ENCODE measurements at places on chromosomes 3 and 15. TPM values are rescaled to one million over a fixed set of nuclear protein-coding genes. Genes with fewer than 3 reads are reported as not detected.

GRCh38 chr3:38657369-38657768 is 7.9 kb upstream of the SCN5A start:
- no peak for DNase-seq

DNA sequence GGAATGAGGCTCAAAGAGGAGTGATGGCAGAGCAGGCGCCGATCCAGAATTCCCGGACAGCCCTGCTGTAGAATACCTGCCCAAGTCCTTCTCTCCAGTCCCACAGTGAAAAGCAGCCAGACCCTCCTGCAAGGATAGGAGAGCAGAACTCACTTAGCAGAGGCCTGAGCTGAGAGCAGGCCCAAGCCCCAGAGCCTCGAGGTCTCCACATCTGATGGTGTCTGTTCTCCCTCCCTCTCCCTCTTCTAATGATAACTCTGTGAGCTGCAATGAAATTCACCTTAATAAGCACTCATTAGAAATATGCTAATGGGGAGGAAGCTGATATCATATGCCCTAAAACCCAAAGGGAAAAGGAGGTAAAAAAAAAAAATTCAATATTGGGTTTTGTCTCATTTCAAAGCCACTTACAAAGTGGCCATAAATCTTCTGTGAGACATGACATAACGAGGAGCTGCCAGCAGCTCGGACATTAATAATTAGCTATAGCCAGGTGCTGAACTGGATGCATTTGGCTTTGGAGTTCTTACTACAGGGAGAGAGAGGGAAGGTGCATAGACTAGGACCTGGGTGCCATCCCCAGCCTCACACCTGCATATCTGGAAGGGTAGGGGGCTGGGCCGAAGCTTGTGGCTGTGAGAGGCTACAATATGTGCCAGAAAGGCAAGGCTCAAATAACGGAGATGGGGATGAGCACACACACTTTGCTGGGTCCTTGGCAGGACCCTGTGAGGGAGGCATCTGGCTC is 108.4 kb downstream of the MEGF11 start:
- DNase-seq: no peak

The SEMA3B gene
- 0.86 TPM for total RNA-seq

DNA sequence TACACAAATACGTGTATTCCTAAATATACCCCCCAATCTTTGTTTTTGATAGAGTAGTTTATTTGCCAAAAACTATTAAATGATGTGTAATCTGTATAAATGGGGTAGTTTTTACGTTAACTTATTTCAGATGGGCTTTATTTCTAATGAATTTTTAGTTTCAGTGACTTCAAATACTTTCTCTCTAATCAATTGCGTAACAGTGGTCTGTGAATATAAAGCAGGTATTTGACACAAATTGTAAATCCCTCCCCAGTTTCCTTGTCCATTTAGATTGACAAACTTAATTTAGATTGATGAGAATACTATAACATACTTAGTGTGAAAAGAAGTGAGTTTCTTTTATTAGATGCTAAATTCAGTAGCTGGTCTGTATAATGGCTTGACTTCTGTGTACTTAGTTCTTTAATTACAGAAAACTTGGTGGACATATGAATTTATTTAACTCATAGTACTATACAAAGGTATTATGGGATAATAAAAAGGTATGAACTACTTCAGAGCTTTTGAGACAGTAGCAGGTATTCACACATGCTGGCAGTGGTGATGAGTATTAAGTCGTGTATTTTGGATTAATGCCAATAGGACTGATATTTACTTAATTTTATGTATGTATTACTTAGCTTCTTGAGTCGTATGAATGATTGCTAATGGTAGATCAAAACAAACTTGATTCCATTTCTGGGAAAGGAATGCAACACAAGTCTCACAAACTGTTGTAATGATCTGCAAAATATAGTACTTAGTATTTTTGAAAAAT is 81.6 kb downstream of the STT3B start:
- DNase-seq: no peak

GRCh38 chr3:17047162-17047561 is 162.4 kb downstream of the PLCL2 start:
- no peak for DNase-seq

The ATP13A5 gene
- total RNA-seq: not detected

DNA sequence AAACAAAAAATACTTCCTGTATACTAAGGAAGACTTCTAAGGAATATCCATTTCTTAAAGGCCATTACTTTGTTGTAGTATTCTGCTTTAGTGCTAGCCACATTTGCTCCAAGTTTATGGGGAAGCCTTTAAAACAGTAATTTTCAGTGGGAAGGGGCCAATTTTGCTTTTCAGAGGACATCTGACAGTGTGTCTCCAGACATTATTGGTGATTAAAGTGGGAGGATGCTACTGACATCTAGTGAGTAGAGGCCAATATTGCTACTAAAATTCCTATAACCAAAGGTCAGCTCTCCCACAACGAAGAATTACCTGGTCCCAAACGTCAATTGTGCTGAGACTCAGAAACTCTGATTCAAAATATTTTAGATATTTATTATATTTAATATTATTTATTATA is 24.8 kb downstream of the SLC28A2 start:
- no peak for DNase-seq

The FBXW12 gene
- total RNA-seq: not detected

- DNase-seq: no peak
Measured at GRCh38 chr3:82093641-82094040, 332.2 kb upstream of the GBE1 start.

- DNase-seq: no peak
Measured at GRCh38 chr3:81045976-81046375, 715.5 kb downstream of the GBE1 start.

GRCh38 chr15:70166506-70167087 is 68.9 kb upstream of the TLE3 start:
- DNase-seq: no peak

DNA sequence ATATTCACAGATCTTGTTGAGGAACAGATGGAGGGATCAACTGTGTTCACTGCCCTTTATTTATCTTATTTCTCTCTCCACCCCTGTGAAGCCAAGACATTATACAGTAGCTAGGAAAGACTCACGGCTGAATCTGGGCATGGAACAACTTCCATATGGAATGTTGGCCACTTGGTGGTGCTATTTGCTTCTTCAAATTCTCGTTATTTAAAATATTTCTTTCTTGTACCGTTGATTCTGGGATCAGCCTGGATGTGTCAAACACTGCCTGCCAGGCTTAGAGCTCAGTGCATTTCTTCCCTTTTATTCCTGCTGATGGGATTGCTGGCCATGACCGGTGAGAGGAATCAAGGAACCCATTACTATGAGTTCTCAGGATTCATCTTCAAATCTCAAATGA is 17.5 kb upstream of the GASK1A start:
- DNase-seq: peak; percentile 15

- DNase-seq: no peak
Measured at GRCh38 chr3:85586018-85586417, 627.2 kb downstream of the CADM2 start.

DNA sequence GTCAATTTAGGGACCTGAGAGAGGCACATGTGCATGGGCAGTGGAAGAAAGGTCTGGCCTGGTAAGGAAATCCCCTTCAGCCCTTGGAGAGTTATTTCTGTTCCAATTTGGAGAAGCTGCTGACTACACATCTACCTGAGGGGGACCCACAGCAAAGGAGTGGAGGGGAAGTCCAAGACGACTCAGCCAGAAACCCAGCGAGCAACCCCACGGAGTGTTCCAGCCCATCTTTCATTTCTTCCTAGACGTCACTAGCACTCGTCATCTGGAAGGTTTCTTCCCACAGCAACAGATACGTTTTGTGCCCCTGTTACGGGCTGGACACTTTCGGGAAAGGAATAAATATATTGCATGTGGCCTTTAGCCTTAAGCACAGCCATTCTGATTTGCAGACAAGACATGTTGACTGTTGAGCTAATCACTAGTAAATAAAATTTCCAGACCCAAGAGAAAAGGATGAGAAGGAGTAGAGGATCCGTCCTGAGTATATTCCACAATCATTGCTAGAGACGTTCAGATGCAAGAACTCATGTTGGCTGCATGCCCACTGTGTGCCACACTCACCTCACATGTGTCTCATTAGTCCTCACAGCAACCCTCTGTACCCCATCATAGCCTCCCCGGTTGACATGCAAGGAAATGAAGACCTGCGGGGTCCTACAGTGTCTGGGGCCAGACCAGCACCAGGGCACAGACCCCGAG is 7.8 kb upstream of the FAM174B start:
- DNase-seq: peak; percentile 73

DNA sequence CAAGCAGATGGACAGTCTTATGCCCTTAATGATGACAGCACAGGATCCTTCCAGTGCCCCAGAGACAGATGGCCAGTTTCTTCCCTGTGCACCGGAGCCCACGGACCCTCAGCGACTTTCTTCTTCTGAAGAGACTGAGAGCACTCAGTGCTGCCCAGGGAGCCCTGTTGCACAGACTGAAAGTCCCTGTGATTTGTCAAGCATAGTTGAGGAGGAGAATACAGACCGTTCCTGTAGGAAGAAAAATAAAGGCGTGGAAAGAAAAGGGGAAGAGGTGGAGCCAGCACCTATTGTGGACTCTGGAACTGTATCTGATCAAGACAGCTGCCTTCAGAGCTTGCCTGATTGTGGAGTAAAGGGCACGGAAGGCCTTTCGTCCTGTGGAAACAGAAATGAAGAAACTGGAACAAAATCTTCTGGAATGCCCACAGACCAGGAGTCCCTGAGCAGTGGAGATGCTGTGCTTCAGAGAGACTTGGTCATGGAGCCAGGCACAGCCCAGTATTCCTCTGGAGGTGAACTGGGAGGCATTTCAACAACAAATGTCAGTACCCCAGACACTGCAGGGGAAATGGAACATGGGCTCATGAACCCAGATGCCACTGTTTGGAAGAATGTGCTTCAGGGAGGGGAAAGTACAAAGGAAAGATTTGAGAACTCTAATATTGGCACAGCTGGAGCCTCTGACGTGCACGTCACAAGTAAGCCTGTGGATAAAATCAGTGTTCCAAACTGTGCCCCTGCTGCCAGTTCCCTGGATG is 198.7 kb downstream of the AKAP13 start:
- no peak for DNase-seq

DNA sequence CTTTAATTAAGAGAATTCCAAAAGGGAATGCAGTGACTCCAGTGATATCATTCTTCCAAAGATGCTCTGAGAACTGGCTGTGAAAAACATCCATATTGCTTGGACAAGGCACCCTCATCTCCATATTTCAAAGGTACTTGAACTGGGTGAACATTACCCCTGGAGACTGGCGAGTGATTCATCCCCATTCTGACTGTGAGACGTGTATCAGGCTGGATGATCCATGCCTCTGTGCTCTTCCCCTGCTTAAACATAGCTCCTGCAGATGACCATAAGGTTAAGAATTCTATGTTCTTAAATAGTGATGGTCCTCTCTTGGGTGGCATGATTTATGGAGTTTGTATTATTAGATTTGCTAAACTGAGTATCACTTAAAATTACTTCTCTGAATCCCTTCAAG is 137.8 kb downstream of the GABRB3 start:
- no peak for DNase-seq

GRCh38 chr3:112681822-112682325 is 40.9 kb upstream of the CCDC80 start:
- no peak for DNase-seq

The CYP1A2 gene
- total RNA-seq: not detected

DNA sequence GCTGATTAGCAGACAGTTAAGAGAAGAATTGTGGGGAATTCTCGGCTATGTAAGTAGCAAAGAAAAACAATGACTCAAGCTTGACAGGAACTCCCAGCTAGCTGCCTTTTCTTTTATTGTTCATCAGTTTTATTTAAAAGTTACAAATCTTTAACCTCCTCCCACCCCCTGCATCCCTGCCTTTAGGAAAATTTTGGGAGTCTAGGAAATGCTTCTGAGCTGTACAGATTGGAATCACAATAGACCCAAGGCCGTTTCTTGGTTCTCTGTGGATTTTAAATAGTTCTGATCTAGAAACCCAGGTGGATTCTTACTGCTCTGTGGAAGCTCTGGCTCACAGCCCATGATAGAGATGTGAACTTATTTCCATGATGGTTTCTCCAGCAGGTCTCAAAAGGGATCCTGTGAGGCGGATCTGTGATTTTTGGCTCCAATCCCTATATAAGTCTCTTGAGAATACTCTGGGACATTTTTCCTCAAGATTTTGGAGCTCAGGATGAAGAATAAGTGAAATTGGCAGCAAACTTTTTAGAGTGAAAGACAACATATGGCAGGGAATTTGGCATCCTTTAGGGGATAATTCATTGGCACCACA is 312.3 kb downstream of the EPHA3 start:
- no peak for DNase-seq

The MESP2 gene
- not detected for total RNA-seq

GRCh38 chr3:177711637-177712036 is 514.4 kb upstream of the TBL1XR1 start:
- no peak for DNase-seq

GRCh38 chr15:92780843-92781242 is 119.3 kb upstream of the CHD2 start:
- DNase-seq: no peak

The A4GNT gene
- not detected for total RNA-seq

All from activated CD4-positive, alpha-beta memory T cell treated with anti-CD3 and anti-CD28 coated beads for 36 hours (primary cell).